ENCODE measurements at places on chromosomes 2 and 18.
A peak's percentile ranks its signal among the peaks of the same experiment; 100 is the strongest.

DNA sequence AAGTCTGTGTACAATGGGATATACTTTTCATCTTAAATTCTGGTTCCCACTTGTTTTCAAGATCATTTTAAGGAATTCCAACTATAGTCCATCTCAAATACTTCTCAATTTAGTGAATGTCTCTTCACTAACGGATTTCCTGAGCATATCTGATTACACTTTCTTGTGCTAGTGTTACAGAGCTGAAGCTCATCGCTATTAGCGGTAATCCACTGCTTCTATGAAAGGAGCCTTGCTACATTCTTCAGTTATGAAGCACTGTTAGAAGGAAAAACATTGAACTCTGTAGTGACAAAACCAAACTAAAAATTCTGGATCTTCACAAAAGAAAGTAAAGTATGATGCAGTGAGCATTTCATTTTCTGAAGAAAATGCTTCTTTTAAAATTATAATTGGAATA, 72.0 kb downstream of the AGPS start:
- DNase-seq: no peak

DNA sequence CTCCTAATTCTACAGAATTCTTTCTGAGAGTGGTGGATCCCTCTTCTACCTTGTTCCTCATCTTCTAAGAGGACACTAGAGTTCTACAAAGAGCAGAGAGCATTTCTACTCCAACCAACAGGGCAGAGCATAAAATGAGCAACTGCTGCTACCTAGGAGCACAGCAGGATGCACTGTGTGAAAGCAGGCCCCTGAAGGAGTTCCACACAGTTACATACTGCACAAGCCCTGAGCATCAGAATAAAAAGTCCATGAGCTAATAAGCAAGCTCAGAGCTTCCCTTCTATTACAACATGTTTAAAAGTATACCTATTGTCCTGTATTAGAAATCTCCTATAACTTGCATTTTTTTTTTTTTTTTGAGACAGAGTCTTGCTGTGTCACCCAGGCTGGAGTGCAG, 8.4 kb downstream of the FHL2 start:
- no peak for DNase-seq

DNA sequence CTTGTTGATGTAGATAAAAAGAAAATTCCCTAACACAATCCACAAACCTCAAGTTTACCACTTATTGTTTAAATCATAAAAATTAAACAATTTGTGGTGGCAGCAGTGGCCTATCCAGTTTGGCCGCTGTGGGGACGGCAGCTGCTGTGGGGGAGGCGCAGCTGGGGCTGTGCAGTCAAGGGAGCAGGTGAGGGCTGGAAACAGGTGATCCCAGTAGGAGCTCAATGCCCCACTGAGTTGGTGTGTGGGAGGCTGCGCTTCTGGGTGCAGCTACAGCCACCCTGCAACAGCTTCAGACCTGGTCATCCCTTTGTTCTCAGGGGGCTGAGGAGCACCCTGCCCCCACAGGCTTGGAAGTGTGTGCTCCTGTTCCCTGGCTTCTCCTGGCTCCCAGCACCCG, 266.0 kb upstream of the FSIP2 start:
- DNase-seq: no peak

GRCh38 chr2:40511661-40512213, 59.8 kb upstream of the SLC8A1 start:
- DNase-seq: no peak

GRCh38 chr2:233307565-233307964, at the start of gene SAG:
Gene SAG (plus strand): TSS chr2:233307816. CDS start chr2:233309190, 1,374 bp downstream.
- DNase-seq: no peak

DNA sequence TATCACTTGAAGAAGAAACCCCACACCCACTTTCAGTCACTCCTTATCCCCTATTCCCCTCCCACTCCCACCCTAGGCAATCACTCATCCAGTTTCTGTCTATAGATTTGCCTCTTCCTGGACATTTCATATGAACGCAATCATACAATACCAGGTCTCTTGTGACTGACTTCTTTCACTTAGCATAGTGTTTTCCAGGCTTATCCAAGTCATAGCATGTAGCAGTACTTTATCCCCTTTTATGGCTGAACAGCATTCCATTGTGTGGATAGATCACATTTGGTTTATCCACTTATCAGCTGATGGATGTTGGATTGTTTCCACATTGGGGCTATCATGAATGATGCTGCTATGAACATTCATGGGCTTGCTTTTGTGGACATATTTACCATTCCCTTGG, 6.6 kb downstream of the CFAP221 start:
- no peak for DNase-seq

DNA sequence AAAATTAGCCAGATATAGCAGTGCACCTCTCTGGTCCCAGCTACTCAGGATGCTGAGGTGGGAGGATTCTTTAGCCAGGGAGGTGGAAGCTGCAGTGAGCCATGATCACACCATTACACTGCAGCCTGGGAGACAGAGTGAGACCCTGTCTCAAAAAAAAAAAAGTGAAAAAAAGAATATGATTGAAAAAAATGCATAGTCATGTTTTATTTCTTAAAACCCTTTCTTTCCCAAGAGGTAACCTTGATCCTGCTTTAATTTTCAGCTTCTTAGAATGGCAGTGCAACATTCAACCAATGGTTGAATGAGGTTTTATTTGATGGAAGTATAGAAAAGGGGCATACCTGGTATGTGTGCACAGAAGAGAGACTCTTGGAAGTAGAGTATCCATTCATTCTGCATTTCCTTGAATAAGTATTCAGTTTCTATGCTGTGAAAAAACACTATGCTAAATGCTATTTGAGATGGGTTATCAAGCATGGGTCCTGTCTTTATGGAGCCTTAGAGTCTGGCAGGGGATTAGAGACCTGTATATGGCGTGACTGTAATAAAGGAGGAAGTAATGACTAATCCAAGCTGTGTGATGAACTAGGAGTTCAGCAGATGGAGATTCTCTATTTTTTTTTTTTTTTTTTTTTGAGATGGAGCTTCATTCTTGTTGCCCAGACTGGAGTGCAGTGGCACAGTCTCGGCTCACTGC, 146.3 kb downstream of the WDSUB1 start:
- DNase-seq: no peak

DNA sequence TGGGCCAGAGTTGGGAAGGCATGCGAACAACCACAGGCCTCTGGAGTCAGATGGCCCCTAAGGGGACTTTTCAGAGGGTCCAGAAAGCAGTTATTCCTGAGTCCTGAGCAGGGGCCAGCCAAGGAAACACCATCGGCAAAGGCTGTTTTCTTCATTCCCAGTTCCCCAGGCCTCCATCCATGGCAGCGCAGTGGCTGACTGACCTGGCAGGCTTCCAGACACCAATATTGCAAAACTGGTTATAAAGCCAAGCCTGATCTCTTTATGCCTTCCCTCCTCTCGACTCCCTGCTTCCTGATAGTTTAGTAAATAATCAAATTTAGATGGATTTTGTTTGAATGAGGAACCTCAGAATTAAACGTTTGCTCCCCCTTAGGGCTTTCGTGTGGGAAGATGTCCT, 133.4 kb upstream of the ITGA6 start:
- peak; percentile 52 for DNase-seq

- DNase-seq: no peak
Observed at GRCh38 chr2:101842471-101842870, 145.0 kb downstream of the MAP4K4 start.

GRCh38 chr2:175414882-175415487, 233.5 kb upstream of the ATP5MC3 start:
- peak; percentile 14 for DNase-seq

DNA sequence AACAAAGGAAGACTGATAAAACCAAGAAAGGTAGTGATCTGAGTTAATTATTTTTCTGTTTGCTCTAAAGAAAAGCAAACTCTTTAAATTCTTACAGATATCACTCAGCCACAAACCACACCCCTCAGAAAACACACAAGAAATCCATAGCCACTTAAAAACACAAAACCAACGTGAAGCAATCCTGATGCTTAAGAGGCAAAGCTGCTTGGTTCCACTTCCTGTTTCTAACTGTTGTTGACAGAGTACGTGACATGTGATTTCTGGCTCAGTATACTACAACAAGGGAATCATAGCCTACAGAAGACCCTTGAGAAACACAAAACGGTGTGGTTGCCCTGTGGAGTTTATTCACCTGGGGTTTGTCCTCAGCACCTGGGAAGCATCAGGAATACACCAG, 240.9 kb upstream of the APCDD1 start:
- no peak for DNase-seq

GRCh38 chr2:112795774-112796173, 11.5 kb upstream of the IL1A start:
- DNase-seq: no peak

GRCh38 chr2:55311444-55311870, 42.4 kb upstream of the MTIF2 start:
- DNase-seq: no peak

- no peak for DNase-seq
Observed at GRCh38 chr18:79290876-79291275, 104.9 kb upstream of the NFATC1 start.
